Esophagus squamous epithelium (tissue), 5 donors: ENCODE measurements at places on chromosomes 7 and 10.

DNA sequence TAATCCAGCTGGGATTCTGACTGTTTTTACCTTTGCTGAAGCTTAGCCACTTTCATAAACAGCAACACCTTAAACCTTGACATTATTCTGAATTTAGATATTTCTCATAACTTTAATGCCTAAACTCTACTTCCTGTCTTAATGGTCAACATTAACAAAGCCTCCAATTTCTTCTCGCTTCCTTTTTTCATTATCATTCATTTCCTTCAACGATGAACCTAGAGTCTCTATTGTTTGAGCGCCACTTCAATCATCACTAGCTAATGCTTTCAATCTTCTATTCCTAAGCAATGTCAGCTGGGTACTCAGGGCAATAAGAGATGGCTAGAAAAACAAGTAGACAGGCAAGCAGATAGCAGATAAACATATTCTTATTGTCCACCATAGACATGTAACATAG is 96.6 kb upstream of the TMEM196 start:
- no peak for DNase-seq

DNA sequence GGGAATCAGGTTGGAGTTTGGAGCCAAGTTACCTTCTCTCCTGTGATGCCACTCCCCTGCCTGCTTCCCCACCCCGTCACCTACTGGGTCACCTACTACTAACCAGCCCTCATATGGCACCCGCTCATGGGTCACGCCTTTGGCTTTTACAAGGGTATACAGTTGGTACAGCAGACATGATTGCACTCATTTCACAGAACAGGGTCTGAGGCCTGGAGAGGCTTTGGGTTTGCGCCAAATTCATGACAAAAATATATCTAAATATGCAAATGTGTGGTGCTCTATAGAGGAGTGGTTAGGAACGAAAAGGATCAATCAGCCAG is 10.7 kb downstream of the CRYGN start:
- DNase-seq: no peak

DNA sequence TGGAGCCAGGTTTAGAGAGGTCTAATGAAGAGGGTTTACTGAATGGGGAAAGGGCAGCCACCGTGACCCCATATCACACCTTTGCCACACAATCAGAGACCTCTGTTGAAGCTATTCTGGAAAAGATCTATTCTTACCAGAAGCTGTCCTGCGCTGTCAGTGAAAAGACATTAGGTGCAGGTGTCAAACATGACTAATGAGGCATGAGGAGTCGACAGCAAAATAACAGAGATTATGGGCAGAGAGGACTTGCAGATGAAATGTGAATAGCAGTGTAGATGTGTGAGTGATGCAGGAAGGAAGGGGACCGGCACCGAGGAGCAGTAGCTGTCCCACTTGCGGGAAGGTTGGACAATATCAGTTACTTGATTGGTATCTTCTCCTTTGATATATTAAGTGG is 627.7 kb upstream of the GALNT17 start:
- no peak for DNase-seq

DNA sequence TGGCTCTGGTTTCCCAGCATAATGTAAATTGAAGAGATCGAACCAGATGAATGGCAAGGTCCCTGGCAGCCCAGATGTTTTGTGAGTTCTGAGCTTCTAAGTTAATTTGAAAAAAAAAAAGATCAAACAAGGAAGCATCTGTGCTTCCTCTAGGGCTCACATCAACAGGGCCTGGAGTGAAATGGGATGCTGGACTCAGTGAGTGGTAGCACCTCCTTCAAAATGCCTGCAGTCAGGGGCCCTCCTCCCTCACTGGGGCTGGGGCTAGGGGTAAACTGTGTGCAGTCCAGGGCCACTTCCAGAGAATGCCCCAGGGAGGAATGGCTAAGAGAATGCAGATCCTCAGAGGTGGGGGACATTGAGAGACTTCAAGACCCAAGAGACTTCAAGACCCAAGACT is 6.0 kb upstream of the CUEDC2 start:
- DNase-seq: no peak

DNA sequence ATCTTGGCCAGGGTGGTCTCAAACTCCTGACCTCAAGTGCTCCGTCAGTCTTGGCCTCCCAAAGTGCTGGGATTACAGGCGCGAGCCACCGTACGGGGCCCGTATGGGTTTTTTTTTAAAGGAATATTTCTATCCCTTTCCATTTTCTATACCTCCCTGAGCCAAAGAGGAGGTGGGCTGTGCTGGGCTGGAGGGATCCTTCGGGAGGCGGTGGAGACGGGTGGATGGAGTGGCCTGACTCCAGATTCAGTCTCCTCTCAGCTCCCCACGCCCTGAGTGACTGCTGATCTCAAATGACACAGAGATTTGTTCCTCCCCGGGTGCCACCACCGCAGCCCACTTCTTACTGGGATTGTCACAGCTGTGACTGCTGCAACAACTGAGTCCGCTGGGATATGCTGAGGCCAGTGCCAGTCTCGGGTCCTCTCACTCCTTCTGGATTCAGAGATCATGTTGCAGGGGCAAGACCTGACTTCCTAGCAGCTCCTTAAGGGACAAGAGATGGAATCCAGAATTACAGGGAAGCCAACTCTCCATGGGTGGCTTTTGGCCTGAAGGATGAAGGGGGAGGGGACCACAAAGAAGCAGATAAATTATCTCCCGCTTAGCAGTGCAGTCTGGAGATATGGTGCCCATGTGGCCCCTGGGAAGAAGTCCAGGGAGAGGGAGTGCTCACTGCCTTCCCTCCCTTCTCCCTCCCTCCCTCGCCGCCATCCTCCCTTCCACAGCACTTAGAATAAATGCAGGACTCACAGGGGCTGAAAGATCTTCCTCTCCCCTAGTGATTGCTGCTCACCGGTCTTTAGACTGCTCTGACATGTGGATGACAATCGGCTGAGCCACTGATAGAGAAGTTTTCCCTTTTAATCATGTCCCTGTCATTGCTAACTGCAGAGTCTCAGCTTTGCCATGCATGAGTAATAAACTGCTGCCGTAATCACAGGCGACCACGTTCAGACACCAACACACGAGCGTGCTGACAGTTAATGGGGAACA is 14.3 kb downstream of the GALNT17 start:
- DNase-seq: no peak

DNA sequence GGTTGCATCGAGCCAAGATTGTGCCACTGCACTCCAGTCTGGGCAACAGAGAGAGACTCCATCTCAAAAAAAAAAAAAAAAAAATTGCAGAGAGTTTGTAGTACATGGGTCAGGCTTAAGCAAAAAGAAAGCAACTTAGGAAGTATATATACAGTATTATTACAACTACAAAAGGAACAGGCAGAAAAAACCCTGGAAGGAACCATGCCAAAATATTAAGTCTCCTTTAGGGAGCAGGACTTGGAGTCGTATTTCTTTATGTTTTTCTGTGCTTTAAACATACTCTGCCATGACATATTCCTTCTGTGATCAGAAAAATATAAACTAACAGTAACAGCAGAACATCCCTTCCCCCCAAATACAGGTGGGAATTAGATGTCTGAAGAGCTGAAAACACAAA is 144.4 kb downstream of the CUX1 start:
- no peak for DNase-seq

DNA sequence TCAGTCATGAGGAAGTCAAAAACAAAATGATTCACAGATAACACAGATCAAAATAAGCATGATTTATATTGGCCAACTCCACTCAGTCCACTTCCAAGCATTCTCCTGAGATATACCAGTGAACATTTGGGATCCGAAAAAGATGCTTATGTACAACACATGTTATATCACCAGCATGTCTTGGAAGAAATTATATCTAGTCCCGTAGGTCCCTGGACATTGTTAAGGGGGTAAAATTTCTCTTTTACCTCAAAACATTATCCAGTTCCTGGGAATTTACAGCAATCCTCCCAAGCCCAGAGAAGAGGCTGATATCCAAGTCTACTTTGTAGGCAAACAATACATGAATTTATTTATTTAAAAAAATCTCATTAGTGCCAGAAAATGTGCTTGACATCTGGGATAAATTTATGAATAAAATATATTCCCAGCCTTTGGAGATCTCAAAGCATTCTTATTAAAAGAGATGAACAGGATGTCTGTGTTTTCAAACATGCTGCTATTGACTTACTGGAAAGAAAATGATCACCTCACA is 582.2 kb upstream of the ZWINT start:
- no peak for DNase-seq

DNA sequence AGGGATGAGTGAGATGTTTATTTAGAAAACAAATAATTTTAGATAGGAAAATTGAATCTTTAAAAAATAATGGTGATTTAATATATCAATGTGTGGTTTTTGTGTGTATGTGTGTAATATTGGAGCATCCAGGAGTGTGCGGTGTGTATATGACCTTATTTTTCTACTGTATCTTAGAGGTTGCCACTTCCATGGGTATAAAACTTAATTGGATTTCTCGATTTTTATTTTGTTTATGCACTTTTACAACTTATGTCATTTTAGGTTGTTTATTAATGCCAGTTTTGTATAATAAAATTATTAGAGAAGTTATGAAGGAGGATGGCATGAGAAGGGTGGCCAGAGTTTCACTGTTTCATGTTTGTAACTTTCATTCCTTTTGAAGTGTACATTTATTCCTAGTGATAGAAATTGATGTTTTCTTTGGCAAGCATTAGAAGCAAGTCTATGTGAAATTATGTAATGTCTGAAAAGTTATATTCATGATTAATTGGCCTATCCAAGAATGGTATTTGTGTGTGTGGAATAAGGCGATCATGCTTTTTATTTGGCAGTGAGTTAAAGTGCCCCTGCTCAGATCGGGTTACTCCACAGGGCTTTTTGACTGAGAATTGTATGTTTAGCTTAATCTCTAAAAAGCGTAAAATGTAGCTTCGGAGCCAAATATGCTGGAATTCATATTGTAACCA is 110.3 kb downstream of the KAT6B start:
- DNase-seq: no peak

GRCh38 chr10:117137031-117137910 is 799 bp downstream of the VAX1 start:
- DNase-seq: no peak

DNA sequence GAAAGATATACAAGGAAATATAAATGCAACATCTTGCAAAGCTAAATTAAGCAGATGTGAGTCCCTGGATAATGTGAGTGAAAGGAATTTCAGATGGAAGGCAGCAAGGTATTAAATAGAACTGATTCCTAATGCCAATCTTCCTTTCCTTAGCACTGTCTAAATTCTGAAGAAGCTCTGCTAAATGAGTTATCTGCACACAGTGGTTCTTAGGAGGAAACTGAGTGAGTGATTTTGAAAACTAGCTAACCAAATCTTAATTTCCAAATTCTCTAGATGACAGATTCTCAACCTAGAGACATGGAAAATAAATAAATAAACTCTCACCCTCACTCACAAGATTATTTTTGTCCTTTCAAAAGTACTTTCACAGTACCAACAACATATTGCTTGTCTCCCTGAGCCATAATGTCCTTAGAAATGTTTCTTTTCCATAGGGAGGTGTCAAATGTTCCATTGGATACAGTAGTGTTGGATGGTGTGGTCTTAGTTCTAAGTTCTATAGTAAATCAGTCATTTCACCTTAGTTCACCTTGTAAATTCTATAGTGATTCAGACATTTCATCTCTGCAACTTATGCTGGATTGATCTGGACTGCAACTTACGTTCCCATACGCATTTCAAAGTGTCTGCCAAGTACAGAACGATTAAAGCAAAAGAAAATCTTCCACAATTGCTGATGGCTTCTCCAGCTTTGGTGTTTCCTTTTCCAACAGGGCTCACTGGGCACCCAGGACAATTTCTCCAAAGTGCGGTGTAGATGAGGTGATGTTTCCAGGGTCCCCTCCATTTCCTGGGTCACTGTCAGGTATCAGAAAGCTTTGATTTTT is 145.4 kb upstream of the FAM171A1 start:
- no peak for DNase-seq

DNA sequence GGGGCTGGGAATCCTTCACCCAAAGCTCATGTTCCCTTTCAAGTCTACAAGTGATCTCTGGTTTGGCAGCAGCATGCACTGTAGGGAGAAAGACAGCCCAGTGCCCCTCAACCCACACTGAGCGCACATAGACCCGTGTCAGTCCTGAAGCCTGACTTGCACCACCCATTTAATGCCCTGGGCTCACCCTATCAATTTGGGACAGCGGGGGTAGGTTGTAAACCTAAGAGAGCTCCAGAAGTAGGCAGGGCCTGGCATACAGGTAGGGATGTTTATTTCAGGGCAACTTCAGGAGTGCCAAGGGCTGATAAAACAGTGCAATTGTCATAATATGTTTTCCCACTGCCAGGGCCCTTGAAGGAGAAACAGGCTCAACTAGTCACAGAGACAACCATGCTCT is 3.5 kb upstream of the ATP6V0E2 start:
- no peak for DNase-seq

GRCh38 chr7:50449501-50449880 is 659 bp downstream of the FIGNL1 start:
- no peak for DNase-seq

GRCh38 chr10:112195224-112195623 is 11.7 kb upstream of the GPAM start:
- DNase-seq: no peak

GRCh38 chr10:75565286-75566251 is 134.1 kb downstream of the LRMDA start:
- DNase-seq: no peak

DNA sequence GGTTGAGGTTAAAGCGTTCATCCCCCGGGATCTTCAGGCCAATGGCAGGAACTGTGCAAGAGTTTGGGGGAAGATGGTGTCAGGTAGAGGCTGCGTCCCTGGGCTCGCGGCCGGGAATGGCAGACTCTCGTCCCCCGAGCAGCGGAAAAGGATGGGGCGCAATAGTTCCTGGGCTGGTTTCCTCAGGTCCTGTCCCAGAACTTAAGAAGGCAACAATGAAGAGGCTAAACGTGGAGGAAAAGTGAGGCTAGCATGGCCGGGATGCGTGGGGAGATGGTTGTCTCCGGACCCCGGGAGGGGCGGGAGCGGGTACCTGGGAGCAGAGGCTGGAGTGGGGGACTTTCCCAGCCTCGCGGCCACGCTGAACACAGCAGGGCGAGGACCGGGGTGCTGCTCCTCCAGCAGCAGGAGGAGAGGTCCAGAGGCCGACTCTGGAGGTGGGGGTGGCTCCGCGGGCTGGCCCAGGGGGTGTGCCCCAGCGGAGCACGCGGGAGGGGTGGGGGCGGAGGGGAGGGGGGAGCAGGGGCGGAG is 882 bp downstream of the IRF5 start:
- no peak for DNase-seq

GRCh38 chr7:129969881-129970446 is 17.2 kb upstream of the UBE2H start:
- DNase-seq: peak; percentile 10

DNA sequence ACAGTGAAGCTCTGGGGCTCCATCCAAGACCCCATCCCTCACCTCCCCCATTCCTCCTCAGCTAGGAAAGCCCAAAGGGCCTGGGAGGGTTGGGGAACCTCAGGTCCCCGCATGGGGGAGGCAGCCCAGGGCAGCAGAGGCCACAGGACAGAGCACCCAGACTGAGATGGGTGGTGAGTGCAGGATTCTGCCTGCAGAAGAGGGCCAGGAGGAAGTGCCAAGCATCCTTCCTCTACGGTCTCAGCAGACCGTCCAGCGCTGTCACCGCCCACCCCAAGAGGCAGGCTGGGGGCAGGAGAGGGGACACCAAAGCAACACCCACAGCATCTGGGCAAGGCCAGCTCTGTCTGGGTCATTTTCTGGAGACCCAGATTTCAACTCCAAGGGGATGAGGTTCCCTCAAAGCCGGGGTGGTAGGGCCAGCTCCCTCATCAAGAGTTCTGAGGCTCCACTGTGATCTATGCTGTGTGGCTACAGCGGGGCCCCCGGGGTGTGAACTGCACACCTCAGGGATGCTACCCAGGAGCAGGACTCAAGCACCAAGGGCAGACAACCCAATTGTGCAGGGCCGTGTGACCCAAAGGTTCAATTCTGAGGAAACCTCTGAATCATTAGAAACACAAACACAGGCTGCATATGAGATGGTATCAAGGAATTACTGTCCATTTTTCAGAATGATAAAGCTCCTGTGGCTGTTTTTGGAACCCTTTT is 46.8 kb downstream of the CAMK2B start:
- no peak for DNase-seq
